ENCODE measurements at places on chromosomes 11 and 22.

DNA sequence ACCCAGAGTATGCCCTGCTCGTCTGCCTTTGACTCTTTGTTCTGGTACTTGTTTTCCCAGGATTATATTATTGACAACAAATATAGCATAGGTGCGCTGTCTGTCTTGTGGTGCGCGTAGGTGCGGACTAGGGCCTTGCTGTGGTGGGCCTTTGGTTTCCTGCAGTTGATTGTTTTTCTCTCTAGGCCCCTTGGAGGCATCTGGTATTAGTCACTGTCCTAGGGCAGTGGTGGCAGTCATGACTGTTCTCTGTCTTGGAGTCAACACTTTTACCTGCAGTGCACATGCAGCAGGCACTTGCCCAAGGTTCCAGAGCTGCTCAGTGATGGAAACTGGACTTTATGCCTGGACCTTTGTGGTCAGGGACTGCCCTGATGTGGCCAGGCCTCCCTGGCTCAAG lies 18.6 kb downstream of the PPP6R2 start:
- no peak for DNase-seq

GRCh38 chr11:555780-556661 lies 4.5 kb downstream of the LMNTD2 start:
- DNase-seq = peak; percentile 48

DNA sequence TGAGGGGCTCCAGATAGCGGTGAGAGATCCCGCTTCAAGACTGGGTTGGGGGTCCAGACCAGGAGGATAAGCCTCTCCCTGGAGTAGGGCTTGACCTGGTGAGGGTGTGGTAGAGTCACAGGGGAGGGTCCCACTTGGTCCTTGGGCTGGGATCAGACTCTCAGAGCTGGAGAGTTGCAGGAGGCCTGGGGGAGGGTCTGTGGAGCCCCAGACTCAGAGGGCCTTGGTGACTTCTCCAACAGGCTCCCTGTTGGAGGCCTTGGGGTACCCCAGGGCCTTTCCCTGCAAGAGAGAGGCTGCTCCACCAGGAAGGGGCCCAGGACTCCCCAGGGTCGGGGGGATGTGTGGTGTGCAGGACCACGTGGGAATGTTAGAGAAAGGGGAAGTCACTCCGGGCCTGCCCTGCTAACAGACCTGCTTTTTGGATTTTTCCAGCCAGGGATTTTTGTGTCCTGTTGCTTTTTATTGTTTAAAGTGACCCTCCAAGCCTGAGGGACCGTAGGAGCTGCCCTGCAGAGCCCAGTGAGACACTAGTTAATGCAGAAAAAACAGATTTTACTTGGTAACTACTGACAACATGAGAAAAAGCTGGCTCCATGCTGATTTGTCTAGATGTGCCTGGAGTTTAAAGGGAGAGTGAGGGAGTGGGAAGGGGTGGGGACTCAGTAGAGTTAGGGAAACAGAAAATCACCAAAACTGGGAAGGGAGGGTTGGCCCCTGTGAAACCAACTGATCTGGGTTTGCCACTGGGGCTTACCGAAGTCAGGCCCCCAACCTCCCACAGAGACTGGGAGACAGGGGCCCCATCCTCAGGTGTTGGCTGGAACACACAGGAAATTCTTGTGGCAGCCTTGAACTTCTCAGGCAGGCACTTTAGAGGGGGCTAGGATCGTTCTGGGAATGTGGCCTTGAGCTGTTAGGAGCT lies 801 bp upstream of the TXNRD2 start:
- DNase-seq = peak; percentile 66

DNA sequence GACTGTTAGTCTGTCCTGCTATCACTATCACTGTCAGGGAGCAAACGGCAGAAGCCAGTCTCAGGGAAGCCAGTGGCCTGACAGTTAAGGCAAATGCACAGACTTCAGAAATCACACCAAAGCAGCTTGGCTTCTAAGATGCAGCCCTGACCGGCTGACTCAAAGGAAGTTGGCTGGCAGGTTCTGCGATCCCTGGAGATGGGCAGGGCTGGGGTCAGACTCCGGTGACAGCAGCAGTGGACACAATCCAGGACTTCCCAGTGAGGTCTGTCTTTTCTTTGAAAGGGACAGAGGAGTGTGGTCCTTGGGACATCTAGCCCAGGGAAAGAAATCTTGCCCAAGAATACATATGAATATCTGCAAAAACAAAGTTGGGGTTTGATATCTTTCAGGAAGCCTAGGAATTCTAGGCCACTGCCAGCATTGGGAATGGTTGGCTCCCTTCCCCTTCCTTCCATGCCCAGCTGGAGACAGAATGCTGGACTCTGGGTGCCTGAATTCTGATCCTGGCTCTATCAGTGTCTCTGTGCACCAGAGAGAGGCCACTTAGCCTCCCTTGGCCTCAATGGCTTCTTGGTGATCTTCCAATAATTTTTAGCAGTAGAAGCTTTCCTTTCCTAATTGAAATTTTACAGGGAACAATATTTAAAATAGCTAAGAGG lies 108.9 kb downstream of the KIRREL3 start:
- DNase-seq = no peak

DNA sequence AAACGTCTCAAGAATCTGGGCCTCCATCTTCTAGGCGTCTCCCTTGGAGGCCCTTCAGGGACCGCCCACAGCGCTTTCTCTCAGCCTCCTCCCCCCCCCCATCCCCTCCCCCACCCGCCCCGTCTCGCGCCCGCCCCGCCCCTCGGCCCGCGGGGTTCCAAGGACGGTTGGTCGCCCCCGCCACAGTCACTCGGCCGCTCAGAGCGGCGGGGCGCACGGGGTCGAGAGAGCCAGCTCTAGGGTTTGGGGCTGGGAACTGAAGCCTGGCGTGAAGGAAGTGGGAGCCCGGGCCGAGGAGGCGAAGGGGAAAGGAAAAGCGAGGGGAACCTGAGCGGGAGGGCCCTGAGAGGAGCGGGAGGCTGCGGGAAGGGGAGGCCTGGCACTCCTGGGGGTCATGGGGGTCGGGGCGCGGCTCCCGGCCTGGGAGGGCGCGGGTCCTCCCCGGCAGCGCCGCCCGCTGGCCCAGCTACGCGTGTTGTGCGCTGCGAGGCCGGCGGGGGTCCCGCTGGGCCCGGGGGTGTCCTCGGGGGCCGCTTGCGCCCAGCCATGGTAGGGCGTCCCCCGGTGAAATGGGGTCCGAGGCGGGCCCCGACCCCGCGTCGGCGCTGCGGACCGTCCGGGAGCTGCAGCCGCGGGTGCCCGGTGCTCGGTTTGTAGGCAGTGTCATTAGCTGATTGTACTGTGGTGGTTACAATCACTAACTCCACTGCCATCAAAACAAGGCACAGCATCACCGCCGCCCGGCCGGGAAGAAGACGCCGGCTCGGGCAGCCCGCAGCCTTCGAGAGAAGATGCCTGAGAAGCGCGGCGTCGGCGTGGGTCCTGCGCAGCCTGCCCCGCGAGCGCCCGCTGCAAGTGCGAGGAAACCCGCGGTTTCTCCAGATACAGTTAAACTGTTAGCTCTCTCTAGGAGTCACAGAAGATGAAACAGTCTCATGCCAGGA lies at the start of gene BTG4:
Gene BTG4 (minus strand): TSS at position 91 of the 944 bp plus-strand sequence. CDS start 13,610 bp downstream, outside the sequence.
- peak; percentile 71 for DNase-seq

- no peak for DNase-seq
Measured at GRCh38 chr22:21780259-21780658, 44.7 kb upstream of the YPEL1 start.

DNA sequence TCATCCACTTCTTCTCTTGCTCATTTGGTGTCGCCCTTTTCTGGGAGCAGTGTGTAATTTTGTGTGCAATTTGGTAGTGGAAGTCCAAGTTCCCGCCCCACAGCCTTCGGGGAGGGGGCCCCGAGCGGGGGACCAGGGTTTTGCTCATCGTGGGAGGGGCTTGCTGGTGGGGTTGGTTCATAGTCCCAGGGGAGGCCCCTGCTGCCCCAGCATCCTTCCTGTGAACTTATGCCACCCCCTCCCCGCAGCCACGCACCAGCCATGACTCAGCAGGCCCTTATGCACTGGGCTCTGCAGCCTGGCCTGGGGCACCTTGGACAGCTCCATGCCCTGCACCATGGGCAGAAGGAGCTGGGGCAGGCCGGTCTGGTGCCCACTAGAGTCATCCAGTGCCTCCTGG lies 1183.6 kb downstream of the BRD1 start:
- DNase-seq = no peak

DNA sequence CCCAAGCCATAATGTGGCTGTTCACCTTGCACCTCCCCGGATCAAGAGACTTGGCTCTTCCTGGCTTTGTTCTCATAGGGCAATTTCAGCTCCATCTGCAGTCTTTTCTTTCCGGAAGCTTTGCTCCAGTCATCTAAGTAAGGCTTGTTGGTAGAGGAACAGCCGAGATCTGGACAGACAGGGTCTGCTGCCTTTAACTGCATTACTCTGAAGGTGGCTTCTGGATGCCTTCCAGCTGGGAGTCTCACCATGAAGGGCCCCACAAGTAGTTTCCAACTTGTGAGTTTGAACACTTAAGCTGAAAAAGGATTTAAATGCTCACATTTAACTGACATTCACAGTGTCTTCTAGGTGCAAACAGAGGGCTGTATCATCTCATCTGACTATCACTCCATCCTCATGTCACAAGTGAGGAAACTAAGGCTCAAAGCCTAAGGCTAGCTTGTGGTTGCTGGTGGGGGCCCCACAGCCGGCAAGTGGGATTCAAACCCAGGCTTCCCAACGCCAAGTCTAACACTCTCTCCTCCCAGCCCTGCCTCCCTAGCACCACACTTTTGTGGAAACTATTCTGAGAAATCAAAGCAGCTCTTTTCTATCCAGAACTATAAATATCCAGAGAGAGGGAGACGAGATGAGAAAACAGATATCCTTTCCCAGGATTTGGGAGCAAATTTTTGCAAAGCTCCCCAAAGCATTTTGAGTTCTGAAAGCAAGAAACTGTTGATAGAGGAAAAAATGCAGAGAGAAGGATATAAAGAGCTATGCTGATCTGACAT lies 58.4 kb downstream of the GALNT18 start:
- DNase-seq = no peak

GRCh38 chr11:12224537-12224893 lies 114.1 kb downstream of the MICAL2 start:
- no peak for DNase-seq

DNA sequence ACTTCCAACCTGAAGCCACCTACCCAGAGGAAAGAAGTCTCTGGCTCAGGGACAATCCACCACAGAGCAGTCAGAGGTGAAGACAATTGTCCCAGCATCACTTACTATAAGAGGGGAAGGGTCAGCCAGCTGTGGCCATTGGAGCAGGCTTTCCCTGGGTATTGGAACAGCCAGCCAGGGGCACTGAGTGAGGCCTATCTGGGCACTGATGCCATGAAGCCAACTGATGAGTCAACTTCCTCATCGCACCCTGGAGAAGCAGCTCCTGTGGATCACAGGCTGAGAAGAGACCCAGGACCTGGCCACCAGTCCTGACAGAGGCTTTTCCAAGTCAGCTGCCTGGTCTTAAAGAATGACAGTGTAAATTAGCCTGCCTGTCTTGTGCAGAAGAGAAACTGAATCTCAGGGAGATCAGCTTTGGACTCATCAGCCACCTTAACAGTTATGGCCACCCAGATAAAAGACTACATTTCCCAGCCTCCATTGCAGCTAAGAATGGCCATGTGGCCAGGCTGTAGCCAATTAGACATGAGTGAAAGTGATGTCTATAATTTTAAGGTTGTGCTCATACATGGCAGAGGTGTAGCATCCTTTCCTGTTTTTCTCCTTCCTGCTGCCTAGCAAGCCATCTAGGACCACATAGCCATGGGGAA lies 19.0 kb downstream of the CHST1 start:
- DNase-seq = peak; percentile 47

DNA sequence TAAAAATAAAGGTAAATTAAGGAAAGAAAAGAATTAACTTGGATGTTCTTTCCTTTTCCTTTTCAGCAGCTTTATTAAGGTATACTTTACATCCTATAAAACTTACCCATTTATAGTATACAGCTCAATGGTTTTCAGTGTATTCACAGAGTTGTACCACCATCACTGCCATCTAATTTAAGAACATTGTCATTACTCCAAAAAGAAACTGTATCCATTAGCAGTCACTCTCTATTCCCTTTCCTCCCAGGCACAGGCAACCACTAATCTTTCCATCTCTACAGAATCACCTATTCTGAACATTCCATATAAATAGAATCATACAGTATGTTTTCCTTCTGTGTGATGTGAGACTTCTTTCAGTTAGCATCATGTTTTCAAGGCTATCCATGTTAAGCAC lies 38.9 kb upstream of the TNRC6B start:
- no peak for DNase-seq

DNA sequence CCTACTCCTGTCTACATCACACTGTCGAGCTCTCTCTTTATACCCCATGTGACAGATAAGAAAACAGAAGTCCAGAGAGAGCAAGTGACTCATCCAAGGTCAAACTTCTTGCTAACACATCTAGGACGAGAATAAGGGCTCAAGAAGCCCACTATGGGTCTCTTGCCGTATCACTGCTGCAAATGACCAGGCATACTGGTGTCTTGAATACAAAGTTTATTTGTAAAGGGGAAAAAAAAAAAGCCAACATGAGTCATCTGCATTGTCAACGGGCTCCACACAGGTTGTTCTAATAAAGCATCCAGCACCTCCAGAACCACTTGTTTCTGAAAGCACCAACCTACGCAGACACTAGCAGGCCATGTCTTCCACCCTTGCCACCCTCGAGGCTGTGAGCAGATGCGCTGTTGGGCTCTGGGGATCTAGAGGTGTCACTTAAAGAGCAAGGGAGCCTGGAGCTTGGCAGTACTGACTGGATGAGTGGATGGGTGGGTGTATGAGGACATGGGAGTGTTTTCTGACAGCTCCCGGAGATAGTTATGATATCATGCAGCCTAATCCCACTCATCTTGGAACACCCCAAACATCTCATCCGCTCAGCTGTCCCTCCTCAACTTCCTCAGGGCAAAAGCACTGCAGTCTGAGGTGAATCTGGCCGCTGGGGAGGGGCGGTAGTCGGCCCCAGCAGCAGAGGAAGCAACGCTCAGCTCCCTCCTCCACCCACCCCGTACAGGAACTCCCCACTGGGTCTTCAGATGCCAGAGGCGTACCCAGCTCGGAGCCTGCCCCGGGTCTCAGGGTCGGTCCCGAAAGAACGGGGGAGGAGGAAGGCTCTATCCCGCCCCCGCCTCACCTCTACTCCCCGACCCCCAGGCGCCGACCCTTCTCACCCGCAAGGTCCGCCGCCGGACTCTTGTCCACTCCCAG lies 1.0 kb downstream of the SMCO4 start:
- peak; percentile 78 for DNase-seq

GRCh38 chr11:84564180-84564866 lies 1062.8 kb downstream of the DLG2 start:
- peak; percentile 63 for DNase-seq

- no peak for DNase-seq
Measured at GRCh38 chr11:69127081-69127850, 28.5 kb upstream of the SMIM38 start.

DNA sequence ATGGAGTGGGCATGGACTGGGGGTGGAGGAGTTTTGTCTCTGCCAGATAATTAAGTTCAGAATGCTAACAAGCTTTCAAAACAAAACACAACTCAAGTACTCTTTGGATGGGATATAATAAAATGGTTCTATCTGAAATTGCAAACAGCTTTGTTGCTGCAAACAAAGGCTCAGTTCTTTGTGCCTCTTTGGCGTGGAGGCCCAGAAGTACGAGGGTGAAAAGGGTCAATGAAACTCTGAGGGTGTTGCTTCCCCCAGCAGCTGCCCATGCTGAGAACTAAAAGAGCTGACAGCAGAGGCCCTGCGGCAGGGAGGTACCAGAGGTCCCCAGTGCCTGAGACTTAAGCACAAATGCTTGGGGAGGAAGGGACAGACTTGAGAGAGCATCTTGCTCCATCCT lies 26.5 kb upstream of the IGSF22 start:
- DNase-seq = peak; percentile 44

GRCh38 chr11:4680341-4680740 lies 17.3 kb downstream of the OR51E2 start:
- DNase-seq = no peak

Measured in eye (tissue), 1 donor.